Activated naive CD8-positive, alpha-beta T cell treated with anti-CD3 and anti-CD28 coated beads for 36 hours (primary cell): ENCODE measurements at places on chromosomes 7 and 10. TPM values are rescaled to one million over a fixed set of nuclear protein-coding genes. Genes with fewer than 3 reads are reported as not detected.

- no peak overlapping the region for H3K27ac ChIP-seq
- DNase-seq, result no peak
- H3K4me1 ChIP-seq, result no peaks in the 10 kb centered on the region
Measured at GRCh38 chr10:57925045-57925444, 342.6 kb downstream of the IPMK start.

- no peaks in the 10 kb centered on the region for H3K36me3 ChIP-seq
- H3K27ac ChIP-seq, result no peak overlapping the region
- peaks cover 13% of the 10 kb centered on the region for H3K27me3 ChIP-seq
Measured at GRCh38 chr10:117450940-117451339, 75.7 kb upstream of the PDZD8 start.

- no peak overlapping the region for H3K27ac ChIP-seq
- no peak overlapping the region for H3K4me3 ChIP-seq
- H3K36me3 ChIP-seq, result no peaks in the 10 kb centered on the region
- H3K27me3 ChIP-seq, result peaks cover 23% of the 10 kb centered on the region
- DNase-seq, result no peak
Measured at GRCh38 chr10:133164816-133165555, 5.0 kb downstream of the KNDC1 start.

- peaks cover 27% of the 10 kb centered on the region for H3K36me3 ChIP-seq
- H3K27ac ChIP-seq, result peak overlapping the region; percentile 54
- peaks cover 47% of the 10 kb centered on the region for H3K4me1 ChIP-seq
- no peak for DNase-seq
Measured at GRCh38 chr10:103896225-103896624, 21.8 kb downstream of the STN1 start.

DNA sequence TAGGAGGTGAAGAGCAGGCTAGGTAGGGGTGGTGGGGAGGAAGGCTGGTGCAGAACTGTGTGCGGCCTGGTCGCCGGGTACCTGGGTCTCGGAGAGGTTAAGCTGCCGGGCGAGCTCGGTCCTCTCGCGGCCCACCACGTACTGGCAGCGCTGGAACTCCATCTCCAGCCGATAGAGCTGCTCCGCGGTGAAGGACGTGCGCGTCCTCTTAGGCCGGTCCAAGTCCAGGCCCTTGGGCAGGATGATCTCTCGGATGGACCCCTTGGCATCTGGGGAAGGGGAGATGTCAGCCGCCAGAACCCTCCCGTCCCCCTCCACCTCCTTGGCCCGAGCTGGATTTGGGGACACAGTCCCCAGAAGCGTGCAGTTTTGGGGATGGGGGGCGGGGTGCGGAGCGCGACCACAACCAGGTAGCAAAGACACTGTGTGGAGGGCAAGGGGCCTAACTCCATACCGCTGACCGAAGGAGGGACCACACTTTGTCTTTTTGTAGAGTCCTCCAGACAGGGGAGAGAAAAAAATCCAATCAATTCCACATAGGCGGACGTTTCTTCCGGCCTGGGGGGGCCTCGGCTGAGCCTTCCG lies 1.6 kb downstream of the VAX1 start:
- peaks cover 89% of the 10 kb centered on the region for H3K27me3 ChIP-seq
- peaks cover 22% of the 10 kb centered on the region for H3K4me1 ChIP-seq
- peaks cover 3% of the 10 kb centered on the region for H3K36me3 ChIP-seq
- H3K4me3 ChIP-seq, result no peak overlapping the region

- no peak for DNase-seq
- peaks cover 38% of the 10 kb centered on the region for H3K27me3 ChIP-seq
- H3K27ac ChIP-seq, result no peak overlapping the region
- H3K4me3 ChIP-seq, result no peak overlapping the region
- H3K4me1 ChIP-seq, result no peaks in the 10 kb centered on the region
Measured at GRCh38 chr7:72336632-72337389, 75.3 kb downstream of the CALN1 start.

DNA sequence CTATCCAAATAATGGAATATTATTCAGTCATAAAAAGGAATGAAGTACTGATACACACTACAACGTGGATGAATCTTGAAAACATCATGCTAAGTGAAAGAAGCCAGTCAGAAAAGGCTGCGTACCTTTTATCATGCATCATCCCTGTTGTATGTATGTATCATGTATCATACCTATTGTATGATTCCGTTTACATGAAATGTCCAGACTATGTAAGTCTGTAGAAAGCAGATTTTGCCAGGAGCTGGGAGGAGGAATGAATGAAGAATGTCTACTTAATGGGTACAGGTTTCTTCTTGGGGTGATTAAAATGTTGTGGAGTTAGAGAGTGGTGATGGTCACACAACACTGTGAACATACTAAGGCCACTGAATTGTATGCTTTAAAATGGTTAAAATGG lies 135.9 kb upstream of the KLF14 start:
- peaks cover 85% of the 10 kb centered on the region for H3K36me3 ChIP-seq
- DNase-seq, result no peak
- H3K27ac ChIP-seq, result peak overlapping the region; percentile 13
- peaks cover 8% of the 10 kb centered on the region for H3K4me1 ChIP-seq
- H3K27me3 ChIP-seq, result peaks cover 5% of the 10 kb centered on the region

VPS50 gene
- total RNA-seq, result 18.0 TPM

HTR5A gene
- not detected for total RNA-seq
